Non-pigmented ciliary epithelial cell (primary cell): ENCODE measurements at places on chromosomes 1 and 21.

- DNase-seq: no peak
Observed at GRCh38 chr1:247216261-247216660, 39.6 kb upstream of the VN1R5 start.

DNA sequence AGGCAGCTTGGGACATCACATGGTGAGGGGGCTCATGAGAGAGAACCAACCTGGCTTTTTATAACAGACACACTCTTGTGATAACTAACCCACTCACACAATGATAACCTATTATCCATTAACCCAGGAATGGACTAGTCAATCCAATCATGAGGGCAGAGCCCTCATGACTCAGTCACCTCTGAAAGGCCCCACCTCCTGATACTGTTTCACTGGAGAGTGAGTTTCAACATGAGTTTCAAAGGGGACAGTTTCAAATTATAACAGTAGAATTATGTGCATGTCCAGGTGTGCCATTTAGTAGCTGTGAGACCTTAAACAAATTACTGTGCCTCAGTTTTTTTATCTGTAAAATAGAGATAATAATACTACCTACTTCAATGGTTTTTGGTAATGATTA lies 47.6 kb upstream of the PPP2R5A start:
- no peak for DNase-seq

- DNase-seq: no peak
Observed at GRCh38 chr1:157095551-157095950, 4.1 kb downstream of the ETV3L start.

GRCh38 chr1:248858096-248858890 lies 592 bp downstream of the ZNF692 start:
- DNase-seq: no peak
